ENCODE measurements at places on chromosomes 13 and 19. TPM values are rescaled to one million over a fixed set of nuclear protein-coding genes. Genes with fewer than 3 reads are reported as not detected.

DNA sequence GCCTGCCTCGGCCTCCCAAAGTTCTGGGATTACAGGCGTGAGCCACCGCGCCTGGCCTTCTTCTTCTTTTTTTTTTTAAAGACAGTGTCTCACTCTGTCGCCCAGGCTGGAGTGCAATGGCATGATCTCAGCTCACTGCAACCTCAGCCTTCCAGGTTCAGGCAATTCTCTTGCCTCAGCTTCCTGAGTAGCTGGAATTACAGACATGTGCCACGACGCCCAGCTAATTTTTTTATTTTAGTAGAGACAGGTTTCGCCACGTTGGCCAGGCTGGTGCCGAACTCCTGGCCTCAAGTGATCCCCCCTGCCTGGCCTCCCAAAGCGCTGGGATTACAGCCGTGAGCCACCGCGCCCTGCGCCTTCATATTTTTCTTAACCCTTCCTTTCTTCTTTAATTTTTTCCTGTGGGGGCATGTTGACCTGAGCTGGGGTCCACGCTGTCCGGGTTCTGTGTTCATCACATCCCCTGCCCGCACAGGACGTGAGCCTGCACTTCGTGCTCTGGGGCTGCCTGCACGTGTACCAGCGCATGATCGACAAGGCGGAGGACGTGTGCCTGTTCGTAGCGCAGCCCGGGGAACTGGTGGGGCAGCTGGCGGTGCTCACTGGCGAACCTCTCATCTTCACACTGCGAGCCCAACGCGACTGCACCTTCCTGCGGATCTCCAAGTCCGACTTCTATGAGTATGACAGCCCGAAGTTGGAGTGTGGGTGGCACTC is 14.1 kb downstream of the PNPLA6 start:
- no peak for DNase-seq

- no peak for DNase-seq
These were observed 15.2 kb upstream of the TLE6 start for GRCh38 chr19:2962018-2962670.

- DNase-seq, result no peak
These were observed 3.5 kb downstream of the EGLN2 start for GRCh38 chr19:40802300-40803169.

Gene SBNO2
- total RNA-seq, result 54.0 TPM

- no peak for DNase-seq
These were observed 19.8 kb downstream of the UQCRFS1 start for GRCh38 chr19:29193155-29193554.

DNA sequence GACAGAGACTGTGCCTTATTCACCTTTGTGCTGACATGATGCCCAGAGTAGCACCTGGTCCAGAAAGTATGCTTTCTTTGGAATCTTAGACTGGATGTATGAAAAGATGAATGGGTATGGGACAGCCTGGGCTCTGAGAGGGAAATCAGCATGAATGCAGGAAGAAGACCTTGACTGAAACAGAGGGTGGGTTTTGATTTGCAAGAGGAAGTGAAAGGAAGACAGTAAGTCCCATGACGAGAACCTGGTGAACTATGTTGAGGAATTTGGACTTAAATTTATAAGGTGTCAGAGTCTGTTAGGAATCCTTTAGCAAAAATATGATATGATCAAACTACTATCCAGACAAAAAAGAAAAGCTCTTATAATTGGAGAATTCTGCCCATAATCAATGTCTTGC is 301.9 kb downstream of the SPRY2 start:
- no peak for DNase-seq

DNA sequence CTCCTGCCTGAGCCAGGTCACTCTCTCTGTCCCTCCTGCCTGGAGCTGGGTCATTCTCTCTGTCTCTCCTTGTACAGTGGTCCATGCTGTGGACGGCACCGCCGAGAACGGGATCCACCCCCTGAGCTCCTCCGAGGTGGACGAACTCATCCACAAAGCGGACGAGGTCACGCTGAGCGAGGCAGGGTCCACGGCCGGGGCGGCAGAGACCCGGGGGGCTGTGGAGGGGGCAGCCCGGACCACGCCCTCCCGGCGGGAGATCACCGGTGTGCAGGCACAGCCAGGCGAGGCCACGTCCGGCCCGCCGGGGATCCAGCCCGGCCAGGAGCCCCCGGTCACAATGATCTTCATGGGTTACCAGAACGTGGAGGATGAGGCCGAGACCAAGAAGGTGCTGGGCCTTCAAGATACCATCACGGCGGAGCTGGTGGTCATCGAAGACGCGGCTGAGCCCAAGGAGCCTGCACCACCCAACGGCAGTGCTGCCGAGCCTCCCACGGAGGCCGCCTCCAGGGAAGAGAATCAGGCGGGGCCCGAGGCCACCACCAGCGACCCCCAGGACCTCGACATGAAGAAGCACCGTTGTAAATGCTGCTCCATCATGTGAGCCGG is 4.6 kb upstream of the MISP start:
- no peak for DNase-seq

Gene ZSCAN5B
- not detected for total RNA-seq

DNA sequence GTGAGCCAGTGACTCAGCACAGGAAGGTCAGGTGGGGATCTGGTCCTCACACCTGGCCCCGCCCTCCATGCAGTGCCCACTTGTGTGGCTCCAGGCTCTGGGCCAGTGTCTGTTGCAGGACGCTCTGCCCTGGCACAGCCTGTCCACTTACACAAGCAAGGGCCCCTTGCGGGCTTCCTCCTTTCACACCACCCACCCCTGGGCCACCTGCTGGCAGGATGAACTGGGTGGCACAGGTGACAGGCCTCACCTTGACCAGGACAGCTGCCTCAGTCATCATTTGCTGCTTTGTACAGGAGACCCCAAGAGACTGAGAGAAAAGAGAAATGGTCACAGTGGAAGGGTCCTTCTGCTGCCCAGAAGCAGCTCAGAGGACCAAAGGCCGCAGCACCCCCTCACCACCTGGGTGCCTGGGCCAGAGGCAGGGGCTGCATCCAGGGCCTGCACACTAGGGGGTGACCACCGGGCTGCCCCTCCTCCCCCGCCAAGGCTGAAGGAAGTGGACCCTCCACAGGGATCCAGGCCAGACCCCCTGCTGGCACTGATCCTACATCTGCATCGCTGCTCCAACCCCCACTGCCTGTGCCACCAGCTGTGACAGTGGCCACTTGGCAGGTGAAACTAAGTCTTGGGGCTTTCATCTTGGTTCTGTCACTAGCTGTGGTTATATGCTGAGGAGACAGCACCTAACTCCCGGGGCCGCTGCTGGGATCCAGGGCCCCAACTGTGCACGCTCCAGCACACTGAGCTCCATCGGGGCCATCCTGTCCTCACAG is 110.3 kb downstream of the TUBA3C start:
- peak; percentile 88 for DNase-seq

- DNase-seq, result no peak
These were observed 73.7 kb upstream of the PCDH9 start for GRCh38 chr13:67303661-67304333.

DNA sequence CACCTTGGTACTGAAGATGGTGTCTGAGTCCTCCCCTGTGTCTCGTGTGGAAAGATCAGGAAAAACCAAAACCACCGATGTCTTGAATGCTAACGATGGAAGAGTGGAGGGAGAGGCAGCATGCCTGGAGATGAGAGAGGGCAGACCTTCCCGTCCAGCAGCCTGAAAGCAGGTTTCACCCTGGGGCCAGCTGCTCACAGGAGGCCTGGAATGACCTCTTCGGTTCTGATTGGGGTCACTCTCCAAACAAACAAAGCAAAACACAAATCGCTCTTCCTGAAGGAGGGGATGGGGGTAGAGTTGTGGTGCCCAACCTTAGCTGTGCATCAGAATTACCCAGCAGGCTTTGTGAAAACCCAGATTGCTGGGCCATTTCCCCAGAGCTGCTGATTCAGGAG is 142.3 kb upstream of the SOX1 start:
- DNase-seq, result no peak

DNA sequence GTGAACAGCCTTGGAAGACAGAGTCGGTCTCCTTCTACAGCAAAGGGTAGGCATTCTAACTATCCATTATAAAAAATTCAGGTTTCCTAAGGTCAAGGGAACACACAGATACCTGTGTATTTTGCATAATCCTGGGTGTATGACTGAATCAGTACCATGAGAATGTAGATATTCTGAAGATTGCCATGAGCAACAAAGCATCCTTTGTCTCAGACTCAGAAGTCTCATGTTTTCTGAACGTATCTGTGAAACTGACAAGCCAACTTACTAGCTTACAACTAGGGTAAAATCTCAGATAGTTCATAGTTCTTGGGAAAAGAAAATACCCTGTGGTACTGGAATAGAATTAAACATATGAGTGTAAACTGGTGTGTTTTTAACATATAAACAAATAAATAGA is 6.5 kb downstream of the ZNF566 start:
- DNase-seq, result no peak

Gene GSX1
- not detected for total RNA-seq

Gene KLHL1
- not detected for total RNA-seq

Gene SLC46A3
- 5.2 TPM for total RNA-seq

DNA sequence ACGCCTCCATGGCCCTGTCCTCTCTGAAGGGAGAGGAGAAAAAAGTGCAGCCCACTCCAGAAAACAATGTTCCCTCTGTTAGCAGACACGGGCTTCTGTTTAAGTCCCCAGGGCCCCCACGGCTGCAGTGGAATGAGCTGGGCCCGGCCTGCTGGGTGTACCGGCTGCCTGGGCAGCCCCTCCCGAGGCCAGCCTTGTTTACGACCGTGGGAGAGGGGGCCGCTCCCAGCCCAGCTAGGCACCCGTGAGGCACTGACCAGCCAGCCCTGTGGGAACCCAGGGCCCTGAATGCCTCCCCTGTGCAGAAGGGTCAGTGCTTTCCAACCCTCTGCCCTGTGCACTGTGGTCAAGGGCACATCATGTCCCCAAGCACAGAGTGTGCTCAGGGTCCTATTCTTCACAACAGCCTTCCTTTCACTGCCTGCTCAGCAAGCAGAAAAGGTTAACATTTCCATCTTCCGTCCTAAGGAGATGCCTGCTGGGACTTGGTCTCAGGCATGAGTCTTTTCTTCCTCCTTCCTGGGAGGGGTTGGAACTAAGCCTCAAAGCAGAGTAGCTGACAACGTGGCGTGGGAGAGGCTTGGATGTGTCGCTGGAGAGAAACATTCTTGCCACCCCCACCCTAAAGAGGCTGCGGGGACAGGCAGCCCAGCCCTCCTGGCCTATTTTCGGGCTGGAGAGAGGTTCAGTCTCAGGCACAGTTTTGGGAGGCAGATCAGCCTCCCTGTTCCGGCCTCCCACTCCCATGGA is 90.1 kb downstream of the RGCC start:
- DNase-seq, result no peak

- no peak for DNase-seq
These were observed 29.1 kb downstream of the NUP58 start for GRCh38 chr13:25330541-25330940.

- DNase-seq, result no peak
These were observed 49.7 kb downstream of the COLGALT1 start for GRCh38 chr19:17605117-17605516.

Gene PCP2
- not detected for total RNA-seq

Data from vagina (tissue), 2 donors.